Left ventricle myocardium superior (tissue), 1 donor: ENCODE measurements at places on chromosomes 3 and 15.

GRCh38 chr15:99439524-99439835 lies 126.3 kb upstream of the MEF2A start:
- DNase-seq: no peak

GRCh38 chr15:55834331-55834730 lies 91.4 kb upstream of the PRTG start:
- no peak for DNase-seq

DNA sequence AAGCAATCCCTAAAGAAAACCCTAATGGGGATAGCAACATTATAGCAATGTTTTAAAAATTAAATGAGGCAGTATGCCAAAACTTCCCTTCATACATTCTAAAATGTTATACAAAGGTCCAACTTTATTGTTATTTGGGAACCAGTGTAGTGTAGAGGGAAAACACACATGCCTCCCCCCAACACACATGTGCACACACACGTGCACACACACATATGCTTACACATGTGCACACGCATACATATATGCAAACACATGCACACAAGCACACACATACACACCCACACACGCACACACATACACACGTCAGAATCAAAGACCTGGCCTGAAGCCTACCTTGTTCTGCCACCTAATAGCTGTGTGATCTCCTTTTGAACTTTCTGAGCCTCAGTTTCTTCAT lies 83.3 kb downstream of the SCN11A start:
- no peak for DNase-seq

DNA sequence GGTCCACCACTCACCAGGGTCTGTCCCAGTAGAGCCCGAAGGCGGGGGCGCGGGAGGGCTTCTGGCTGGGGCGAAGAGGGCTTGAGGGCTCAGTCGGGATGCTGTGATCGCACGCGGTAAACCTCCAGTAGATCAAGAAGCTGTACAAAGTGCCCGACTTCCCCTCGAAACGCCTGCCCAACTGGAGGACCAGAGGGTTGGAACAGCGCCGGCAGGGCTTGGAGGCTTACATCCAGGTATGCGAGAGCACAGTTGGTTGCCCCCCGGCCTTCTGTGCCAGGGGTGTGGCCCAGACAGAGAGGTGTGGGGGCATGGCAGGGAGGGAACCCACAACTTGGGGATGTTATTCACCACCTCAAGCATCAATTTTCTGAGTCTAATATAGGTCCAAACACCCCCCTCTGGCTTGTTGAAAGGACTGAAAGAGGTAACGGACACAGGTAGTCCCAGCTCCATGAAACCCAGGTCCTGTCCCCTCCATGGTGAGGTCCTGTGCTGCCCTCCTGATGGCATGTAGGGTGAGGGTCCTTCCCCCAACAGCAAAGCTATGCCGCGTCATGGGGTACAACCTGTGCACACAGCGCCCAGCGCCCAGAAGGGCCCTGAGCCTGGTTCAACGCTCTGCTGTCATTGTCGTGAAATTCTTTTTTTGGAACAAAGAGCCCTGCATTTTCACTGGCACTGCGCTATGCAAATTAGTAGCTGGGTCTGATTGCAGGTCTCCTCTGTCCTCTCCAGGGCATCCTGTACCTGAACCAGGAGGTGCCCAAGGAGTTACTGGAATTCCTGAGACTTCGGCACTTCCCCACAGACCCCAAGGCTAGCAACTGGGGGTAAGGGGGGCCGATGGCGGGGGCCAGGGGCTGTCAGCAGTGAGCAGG lies 1.2 kb downstream of the SNX22 start:
- peak; percentile 57 for DNase-seq

- DNase-seq: peak; percentile 67
These were observed 1.2 kb downstream of the B2M start for GRCh38 chr15:44712346-44713005.

GRCh38 chr3:14897266-14897665 lies 50.1 kb upstream of the NR2C2 start:
- DNase-seq: no peak

- no peak for DNase-seq
These were observed 4.2 kb downstream of the ALG1L2 start for GRCh38 chr3:130085881-130086280.

- DNase-seq: no peak
These were observed 61.3 kb downstream of the NSMCE3 start for GRCh38 chr15:29208352-29208751.

- no peak for DNase-seq
These were observed 822 bp downstream of the MRPL3 start for GRCh38 chr3:131501949-131502348.

DNA sequence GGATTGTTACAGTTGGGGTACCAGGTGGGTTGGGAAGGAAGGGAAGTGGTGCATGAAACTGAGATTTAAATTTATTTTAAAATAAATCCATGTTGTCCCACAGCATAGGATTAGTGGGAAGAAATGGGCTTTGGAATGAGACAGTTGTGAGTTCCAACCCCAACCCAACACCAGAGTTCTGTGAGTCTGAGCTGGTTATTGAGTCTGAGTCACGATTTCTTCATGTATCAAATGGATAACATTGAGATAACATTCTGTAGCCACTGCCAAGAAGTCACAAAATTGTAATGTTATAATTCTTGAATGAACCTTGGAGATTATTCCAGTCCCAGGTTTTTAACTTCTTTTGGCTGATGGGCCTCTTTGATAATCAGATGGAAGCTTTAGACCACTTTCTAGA lies 13.7 kb downstream of the IFT122 start:
- no peak for DNase-seq

GRCh38 chr15:64997066-64997465 lies 7.4 kb upstream of the SPG21 start:
- DNase-seq: no peak

- DNase-seq: no peak
These were observed 97.6 kb downstream of the FRMD4B start for GRCh38 chr3:69288161-69288895.

GRCh38 chr15:33074942-33075341 lies 119.6 kb downstream of the FMN1 start:
- no peak for DNase-seq

- DNase-seq: peak; percentile 48
These were observed 49.1 kb downstream of the DNASE1L3 start for GRCh38 chr3:58161435-58162398.

- no peak for DNase-seq
These were observed 78.4 kb upstream of the PRR23E start for GRCh38 chr3:127114337-127115070.

- DNase-seq: no peak
These were observed 9.6 kb downstream of the DNAJB8 start for GRCh38 chr3:128456776-128457715.

DNA sequence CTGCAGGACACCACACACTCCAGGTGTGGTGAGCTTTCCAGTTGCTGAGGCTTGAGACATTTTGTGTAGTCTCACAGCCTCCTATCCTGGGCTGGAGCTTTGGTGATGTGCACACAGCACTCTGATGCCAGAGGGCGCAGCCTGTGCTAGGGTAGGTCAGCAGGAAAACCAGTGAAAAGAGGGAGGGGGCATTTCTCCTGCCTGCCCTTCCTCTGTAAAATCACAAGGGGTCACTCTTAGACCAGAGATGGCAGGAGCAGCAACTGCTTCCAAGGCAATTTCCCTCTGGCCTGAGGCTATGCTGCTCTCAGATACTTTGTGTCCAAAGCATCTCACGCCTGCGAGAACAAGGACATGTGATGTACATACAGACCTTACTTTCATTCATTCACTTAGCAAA lies 16.5 kb upstream of the MUSTN1 start:
- no peak for DNase-seq

- DNase-seq: no peak
These were observed 171.4 kb upstream of the ALCAM start for GRCh38 chr3:105195260-105195659.

GRCh38 chr15:62672268-62672667 lies 370.3 kb upstream of the TPM1 start:
- no peak for DNase-seq

- DNase-seq: no peak
These were observed 56.3 kb downstream of the APBA2 start for GRCh38 chr15:28942046-28942445.

DNA sequence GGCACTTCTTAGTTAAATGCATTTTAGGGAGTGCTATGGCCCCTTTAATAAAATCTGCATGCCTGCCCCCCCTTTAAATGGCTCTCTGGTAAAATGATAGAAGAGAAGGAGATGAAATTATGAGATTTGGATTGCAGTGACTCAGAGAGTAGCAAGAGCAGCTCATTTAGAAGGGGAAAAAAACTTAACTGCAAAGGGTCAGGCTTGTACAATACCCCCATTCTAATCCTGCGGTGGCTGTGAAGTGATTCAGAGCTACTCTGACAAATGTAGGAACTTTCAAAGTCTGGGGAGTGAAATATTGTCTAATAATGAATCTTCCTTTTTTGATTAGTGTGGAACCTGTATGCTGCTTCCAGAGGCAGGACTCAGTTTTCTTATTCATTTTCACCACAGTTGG lies 44.1 kb upstream of the TBC1D23 start:
- DNase-seq: no peak

DNA sequence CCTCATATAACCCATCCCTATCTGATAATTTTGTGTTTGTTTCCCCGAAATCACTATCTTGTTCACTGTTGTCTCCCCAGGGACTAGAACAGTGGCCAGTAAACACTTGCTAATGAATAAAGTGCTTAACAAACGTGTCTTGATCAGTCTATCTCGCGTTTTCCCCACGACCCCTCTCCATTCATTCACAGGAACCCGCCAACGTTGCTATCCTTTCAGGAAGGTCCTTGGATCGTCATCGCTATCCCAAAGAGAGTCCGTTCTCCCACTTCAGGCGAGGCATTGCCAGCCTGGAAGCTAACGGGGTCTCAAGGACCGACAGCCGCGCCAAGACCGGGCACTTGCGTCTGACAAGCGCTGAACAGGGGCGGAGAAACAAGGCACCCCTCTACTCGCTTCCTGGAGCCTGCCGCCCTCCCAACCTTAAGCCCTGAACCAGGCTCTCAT lies 344 bp downstream of the LINS1 start:
- DNase-seq: no peak

- peak; percentile 81 for DNase-seq
These were observed 1.4 kb downstream of the LOXL1 start for GRCh38 chr15:73927476-73928240.

- DNase-seq: no peak
These were observed 462.0 kb upstream of the ATP11B start for GRCh38 chr3:182331341-182331740.

GRCh38 chr3:161038725-161039124 lies 66.4 kb downstream of the B3GALNT1 start:
- DNase-seq: no peak

GRCh38 chr3:136262559-136262958 lies 12.4 kb downstream of the PCCB start:
- no peak for DNase-seq

GRCh38 chr3:57464801-57465200 lies 79.3 kb downstream of the DNAH12 start:
- DNase-seq: no peak

- no peak for DNase-seq
These were observed 126.6 kb upstream of the ST8SIA2 start for GRCh38 chr15:92266796-92267685.

DNA sequence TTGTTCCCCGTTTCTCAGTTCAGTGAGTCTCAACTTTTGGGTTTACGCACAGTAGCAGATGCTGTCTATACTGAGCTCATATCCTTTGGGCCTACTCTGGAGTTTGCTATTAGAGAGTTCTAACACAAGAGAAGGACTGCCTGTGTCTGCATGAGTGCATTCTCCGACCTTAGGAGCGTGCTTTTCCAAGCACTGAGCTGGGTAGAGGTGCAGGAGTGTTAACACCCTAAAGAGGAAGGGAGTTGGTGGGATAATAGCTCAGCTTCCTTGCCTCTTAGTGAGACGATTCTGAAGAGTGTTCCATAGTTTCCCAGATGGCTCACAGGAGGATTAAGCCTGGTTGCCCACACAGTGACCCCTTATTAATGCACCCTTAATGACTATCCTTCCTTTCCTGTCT lies 6.9 kb upstream of the OXSR1 start:
- no peak for DNase-seq

DNA sequence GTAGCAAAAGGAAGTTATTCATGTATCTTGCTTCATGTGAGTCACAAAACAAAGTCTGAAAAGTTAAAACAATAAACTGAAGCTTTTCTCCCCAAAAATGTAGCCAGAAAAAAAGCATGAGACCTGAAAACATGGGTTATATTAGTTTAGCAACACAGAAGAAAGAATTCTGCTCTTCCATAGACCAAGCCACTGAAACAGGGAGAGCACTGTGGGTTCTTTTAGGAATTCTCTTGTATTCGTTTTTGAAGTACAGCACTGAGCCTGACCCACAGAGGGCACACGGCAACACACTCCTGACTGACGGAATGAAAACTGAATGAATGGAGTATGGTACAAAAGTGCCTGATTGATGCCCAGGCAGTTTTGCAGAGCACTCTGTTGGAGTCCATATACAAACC lies 66.6 kb downstream of the TM4SF4 start:
- no peak for DNase-seq

- DNase-seq: no peak
These were observed 140.5 kb upstream of the TBL1XR1 start for GRCh38 chr3:177337541-177338331.

DNA sequence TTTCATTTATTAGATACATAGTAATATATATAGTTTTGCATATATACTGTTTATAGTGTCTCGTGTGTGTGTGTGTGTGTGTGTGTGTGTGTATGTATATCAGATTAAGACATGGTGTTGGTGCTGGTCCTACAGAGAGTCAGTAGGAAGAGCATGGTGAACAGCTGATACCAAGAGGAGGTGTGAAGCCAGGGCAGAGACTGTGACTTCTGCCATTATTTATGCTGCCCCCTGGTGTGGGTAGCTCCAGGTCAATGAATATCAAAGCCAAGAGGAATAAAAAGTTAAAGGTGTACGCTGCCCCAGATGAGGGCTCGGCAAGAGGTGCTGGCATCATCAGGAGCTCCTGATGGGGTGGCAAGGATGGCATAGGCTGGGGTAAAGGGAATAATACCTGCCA lies 299.5 kb upstream of the RASGRP1 start:
- DNase-seq: no peak

DNA sequence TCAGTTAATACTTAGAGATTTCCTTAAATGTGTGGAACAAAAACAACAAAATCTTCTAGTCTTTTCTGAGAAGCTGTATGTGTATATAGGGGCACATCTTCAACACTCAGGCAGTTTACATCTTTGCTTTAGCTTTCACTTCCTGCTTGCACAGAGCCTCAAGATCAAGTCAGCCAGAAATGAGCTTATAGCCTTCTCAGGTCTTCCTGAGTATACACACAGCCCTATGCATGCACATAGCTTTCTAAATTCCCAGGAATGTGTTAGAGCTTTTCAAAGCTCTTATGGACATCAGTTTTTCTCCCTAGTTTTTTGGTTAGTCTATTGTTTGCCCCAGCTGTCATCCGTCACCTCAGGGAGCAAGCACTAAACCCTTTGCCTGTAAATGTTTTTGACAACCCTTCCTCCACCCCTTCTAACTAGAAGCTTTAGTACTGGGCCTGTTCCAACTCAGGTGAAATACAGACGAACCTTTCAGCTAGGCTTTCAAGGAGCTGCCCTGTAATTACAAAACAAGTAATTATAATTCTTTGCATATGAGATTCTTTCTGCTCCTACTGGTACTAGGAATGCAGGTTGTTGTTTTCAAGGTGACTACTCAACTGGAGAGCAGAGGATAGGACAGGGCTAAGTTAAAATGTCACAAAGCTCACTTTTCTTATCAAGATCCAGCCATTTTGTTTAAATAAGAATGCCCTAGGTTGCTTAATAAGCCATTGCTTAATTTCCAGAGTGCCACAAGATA lies 22.6 kb upstream of the MTMR10 start:
- DNase-seq: no peak

- no peak for DNase-seq
These were observed 88.1 kb downstream of the MAGI1 start for GRCh38 chr3:65950340-65951326.

GRCh38 chr3:194561306-194561974 lies 71.8 kb downstream of the TMEM44 start:
- no peak for DNase-seq
